ENCODE measurements at places on chromosomes 7 and 10.

- no peak for DNase-seq
These were observed 21.5 kb upstream of the CCSER2 start for GRCh38 chr10:84306751-84307384.

DNA sequence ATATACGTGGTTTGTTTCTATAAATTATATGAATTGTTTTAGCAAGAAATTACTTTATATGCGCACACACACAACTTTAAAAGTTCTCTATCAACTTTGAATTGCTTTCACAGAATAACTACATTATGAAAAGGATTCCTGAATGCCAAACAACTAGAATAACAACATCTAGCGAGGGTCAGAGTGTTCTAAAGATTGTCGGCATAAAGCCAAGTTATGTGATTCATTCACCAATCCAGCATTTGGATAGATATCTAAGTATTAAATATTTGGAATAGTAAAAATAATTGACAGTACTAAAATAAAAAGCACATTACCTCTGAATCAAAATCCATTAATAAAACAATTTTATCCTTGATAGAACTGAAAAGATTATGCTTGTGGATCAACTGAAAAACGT, 125.3 kb upstream of the AMPH start:
- DNase-seq: no peak

GRCh38 chr10:110919349-110919931, at the start of gene SHOC2:
SHOC2 (plus strand) TSS chr10:110919604; CDS start chr10:110964359, 44,755 bp downstream.
- DNase-seq: peak; percentile 70

DNA sequence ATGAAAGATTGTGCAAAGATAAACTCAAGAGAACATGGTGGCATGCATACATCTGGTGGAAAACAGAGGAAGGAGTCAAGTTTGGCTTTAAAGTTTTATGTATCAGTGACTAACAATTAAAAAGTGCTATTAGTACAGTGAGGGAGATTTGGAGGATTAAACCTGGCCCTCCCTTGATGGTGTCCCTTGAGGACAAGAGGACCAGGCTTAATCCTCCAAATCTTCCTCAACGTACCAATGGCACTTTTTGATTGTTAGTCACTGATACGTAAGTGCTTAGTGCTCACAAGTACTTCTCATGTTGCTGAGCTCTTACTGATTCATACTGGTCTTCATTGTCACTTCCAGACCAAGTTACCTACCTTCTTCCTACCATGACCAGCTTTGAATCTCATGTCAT, 47.2 kb upstream of the SEMA3E start:
- DNase-seq: no peak

GRCh38 chr10:85008488-85009184, 680.2 kb downstream of the CCSER2 start:
- no peak for DNase-seq

DNA sequence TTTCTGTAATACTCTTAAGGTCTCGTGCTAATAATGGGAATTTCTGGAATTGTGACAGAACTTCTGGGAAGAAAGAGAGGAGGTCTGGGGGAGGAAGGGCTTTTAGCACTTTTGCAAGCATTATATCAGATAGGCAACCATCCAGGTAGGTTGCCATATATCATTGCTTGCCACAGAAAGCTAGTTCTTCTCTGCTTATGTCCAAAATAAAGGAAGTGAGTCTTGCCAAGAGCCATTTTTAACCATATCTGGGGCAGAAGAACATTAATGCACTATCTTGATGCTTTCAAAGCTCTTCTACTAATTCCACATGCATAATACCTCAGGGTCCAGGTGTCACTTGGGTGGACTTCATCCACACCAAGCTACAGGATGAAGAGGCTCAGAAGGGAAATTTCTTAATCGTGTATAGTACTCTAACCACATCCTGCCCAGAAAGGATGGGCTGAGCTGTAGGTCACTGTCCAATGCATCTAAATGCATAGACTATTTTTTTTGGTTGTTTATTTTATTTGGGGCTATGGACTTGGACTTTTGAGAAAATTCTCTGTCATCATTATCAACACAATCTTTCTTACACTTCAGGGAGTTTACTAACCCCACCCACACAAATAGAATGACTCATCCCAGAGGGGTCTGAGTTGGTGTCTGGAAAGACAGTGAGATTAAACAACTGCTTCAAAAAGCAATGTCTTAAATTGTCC, 68.9 kb upstream of the ADO start:
- peak; percentile 70 for DNase-seq

DNA sequence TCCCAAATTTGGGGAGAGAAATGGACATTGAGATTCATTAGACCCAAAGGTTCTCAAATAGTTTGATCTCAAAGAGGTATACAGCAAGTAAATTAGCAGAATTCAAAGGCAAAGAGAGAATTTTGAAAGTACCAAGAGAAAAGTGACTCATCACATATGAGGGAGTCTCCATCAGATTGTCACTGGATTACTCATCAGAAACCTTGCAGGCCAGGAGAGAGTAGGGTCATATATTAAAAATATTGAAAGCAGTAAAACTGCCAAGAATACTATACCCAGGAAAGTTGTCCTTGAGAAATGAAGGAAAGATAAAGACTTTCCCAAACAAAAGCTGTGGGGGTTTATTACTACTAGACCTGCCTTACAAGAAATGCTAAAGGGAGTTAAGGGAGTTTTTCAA, 140.6 kb downstream of the TMEM168 start:
- no peak for DNase-seq

GRCh38 chr7:102988631-102989560, 76.1 kb downstream of the LRRC17 start:
- no peak for DNase-seq

- no peak for DNase-seq
These were observed 125.6 kb downstream of the CCDC71L start for GRCh38 chr7:106535234-106535932.

GRCh38 chr10:101218351-101219138, 10.7 kb downstream of the LBX1 start:
- no peak for DNase-seq

DNA sequence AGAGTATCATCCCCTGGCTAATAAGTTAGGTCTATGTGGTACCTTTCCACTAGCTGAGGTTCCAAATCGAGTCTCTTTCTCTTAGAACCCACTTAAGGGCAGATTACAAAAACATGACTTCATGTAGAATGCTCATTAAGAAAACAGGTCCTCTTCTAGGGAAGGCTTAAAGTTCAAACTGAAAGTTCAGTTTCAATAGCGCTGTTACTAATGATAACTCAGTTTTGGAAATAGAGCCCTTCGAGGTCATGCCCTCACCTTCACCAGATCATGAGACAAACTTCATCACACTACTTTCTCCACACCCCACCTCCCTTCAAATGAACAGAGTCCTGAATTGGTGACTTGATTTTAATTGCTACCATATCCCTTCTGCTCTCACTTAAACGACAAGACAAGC, 26.2 kb downstream of the HGF start:
- no peak for DNase-seq

DNA sequence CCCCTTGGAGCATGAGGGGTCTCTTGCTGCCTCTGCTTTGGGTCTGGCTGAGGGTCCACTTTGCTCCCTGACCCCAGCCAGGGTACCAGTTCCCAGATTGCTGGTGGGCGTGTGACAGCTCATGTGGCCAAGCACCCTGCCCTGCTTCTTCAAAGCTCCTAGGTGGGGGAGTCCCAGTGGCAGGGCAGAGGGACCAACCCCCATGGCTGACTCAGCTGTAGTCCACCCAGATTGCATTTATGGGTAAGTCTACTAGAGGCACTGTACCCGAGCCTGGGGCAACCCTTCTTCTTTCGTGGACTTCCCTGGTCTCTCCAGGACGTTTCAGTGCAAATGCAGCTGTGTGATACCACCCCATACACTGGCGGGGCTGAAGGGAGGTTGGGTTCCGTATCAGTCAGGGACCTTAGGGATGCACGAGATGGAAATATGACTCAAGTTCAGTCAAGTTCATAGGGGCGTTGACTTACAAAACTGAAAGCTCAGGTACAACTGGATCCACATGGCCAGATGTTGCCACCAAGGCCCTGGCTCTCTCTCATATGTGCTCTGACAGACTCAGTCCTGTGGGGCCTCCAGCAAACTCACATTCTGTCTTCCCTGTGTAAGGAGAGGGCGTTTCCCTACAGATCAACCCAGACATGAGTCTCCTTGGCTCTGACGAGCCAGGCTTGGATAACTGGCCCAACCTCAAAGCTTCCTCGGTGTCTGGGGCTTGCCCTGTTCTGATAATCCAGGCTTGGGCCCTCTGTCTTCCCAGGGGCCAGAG, 13.6 kb downstream of the PTPRE start:
- DNase-seq: no peak

DNA sequence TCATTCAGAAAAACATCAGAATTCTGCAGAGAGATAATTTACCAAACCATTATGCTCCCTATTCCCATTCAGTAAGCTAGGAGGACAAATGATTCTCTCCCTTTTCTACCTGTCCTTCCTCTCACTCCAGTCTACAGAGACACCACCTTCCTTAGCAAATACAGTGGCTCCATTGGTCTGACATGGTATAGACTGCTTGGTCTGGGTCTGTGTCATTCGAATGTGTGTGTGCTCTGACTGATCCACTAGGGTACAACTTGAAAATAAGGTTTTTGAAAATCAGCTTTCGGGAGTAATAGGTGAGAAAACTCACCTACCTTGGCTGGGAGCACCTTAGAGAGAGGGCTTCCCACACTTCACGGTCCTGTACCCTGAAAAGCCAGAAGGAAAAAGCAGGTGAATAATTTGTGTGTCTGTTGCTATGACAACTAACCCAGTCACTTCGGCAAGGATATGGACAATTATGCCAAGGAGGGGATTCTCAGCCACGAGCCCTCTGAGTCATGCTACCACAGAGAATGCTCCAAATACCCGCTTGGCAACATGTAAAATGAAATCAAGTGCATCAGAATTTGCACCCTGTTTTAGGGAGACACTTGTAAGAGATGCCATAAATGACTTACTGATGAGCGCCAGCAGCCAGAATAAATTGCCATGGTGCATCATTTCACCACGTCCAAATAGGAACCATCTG, 114.5 kb upstream of the PRKCQ start:
- no peak for DNase-seq

DNA sequence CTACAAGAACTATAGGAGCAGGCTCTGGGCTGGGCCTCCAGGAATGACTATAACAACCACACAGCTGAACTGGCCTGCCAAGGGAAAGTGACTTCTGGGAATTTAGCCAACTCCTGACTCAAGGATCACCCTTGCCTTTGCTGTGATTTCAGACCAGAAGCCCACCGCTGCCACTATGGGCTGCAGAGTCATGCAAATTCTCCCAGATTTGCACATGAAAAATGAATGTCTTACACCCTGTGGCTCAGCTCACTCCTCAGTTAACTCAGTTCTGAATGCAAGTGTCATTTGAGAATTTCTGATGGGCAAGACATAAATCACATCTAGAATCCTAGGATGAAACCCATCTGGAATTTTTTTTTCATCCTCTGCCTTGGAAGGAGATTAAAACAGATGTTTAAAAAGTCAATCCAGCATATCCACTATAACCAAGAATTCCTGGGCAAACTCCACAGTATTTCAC, 186.5 kb upstream of the BET1 start:
- no peak for DNase-seq

GRCh38 chr7:111855842-111856227, 293.5 kb upstream of the IMMP2L start:
- DNase-seq: no peak

DNA sequence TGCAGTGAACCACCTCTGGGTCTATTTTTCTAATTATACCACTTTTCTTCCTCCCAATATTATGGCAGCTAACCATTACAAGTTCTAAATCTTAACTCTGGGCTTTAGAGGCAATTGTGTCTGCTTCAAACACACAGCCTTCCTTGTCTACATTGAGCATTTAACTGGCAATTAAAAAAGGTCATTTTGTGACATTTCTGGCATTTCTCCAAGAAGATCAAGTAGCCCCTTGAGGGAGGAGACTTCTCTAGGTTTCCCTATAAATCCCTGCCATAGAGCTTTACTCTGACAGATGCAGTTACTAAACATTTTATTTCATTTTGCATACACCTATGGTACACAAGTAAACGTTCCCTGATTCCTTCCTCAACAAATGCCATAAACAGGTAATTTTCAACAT, 33.4 kb upstream of the FAM133B start:
- DNase-seq: no peak

GRCh38 chr7:31475368-31475767, 38.5 kb upstream of the ITPRID1 start:
- DNase-seq: no peak

GRCh38 chr10:122525788-122526187, 34.8 kb upstream of the DMBT1 start:
- no peak for DNase-seq

- DNase-seq: no peak
These were observed 49.6 kb downstream of the KCNH2 start for GRCh38 chr7:150928541-150928940.

DNA sequence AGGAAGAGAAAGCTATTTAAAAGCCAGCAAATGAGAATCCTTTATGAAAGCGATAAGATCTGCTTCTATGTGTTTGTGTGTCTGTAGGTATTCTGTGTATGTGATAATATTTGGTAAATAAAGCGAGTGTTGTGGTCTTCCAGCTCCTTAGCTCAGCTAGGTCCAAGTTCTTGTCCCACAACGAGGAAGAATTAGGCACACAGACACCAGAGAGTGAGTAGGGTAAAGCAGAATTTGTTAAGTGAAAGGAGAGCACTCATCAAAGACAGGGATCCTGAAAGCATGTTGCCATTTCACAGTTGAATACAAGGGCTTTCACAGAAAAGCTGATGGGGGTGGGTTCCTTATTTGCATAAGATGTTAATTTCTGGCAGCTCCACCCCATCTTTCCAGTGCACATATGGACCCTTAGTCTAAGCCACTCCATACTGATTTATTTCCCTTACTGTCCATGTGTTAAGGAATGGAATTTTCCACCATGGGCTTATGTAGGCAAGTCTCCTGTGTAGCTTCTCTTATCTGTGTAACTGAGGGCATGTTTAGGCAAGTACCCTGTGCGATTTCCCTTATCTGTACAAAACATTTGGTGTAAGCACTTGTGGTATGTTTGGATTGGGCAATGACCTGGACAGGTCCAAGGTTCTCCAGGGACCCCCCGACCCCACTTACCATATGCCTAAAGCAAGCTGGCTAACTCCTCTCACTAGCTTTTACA, 165.9 kb upstream of the VIPR2 start:
- no peak for DNase-seq

- DNase-seq: no peak
These were observed 3.0 kb upstream of the LIPK start for GRCh38 chr10:88702848-88703597.

DNA sequence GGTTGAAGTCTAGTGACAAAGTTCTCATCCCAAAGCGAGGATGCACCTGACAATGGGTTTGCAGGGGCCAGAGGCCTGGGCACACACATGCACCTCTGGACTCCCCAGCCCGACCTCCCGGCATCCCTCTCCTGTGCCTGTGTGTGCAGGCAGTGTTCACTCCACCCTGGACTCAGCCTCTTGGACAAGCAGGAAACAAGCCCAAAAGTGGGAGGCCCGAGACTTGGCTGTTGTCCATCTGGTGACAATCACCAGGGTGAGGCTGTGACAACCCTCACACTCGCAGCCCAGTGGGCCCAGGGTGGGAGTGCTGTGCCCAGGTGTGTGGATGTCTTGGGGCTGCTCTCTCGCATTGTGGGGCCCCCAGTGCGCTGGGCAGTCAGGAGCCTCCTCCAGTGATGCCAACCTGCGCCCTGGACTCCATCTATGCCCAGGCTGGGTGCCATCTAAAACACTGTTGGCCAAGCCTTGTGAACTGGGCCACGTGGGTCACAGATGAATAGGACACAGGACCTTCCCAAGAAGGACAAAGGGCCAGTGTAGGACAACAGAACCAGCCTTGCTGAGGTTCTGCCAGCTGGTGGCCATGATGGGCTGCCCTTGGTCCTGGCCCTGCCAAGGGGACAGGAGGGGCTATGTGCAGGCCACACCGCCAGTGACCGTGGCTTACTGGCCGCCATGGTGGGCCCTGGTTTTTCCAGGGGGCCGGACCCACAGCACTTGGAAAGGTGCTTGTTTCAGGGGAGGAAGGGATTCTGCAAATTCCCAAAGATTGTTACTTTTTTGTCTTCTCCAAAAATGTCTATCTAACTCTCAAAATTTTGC, 144.3 kb downstream of the TCERG1L start:
- no peak for DNase-seq
